ENCODE measurements at places on chromosomes 2 and 18. TPM values are rescaled to one million over a fixed set of nuclear protein-coding genes. Genes with fewer than 3 reads are reported as not detected.

Gene CD302
- total RNA-seq: 29.2 TPM

Gene ERFE
- not detected for total RNA-seq

Gene MAT2A
- 90.1 TPM for total RNA-seq

Gene MYCN
- total RNA-seq: 5.8 TPM

Gene NTSR2
- not detected for total RNA-seq

Gene PSD4
- 35.3 TPM for total RNA-seq

Measured in stomach (tissue), 19 donors.